ENCODE measurements at places on chromosomes 5 and 9. TPM values are rescaled to one million over a fixed set of nuclear protein-coding genes. Genes with fewer than 3 reads are reported as not detected.

The GBA2 gene
- total RNA-seq = 23.7 TPM

The SPAG8 gene
- total RNA-seq = 0.85 TPM

The IFNA13 gene
- total RNA-seq = not detected

The CDC25C gene
- 19.0 TPM for total RNA-seq

The GRIN3A gene
- total RNA-seq = not detected

The SPATA31E1 gene
- not detected for total RNA-seq

The PCDHGB3 gene
- not detected for total RNA-seq

The CNTNAP3B gene
- total RNA-seq = not detected

The SLC36A1 gene
- 3.4 TPM for total RNA-seq

The PGGT1B gene
- 38.9 TPM for total RNA-seq

The STPG3 gene
- total RNA-seq = not detected

The PCDHA8 gene
- total RNA-seq = not detected

The TUSC1 gene
- 0.79 TPM for total RNA-seq

The CNTNAP3 gene
- not detected for total RNA-seq

The FBP2 gene
- not detected for total RNA-seq

The NR5A1 gene
- not detected for total RNA-seq

The INSL6 gene
- total RNA-seq = not detected

The PCDHB8 gene
- not detected for total RNA-seq

The RASA1 gene
- 22.6 TPM for total RNA-seq

The CDC23 gene
- total RNA-seq = 34.0 TPM

The AK8 gene
- total RNA-seq = not detected

The THOC3 gene
- 44.0 TPM for total RNA-seq

The MSMP gene
- not detected for total RNA-seq

Data from activated CD4-positive, alpha-beta T cell treated with anti-CD3 and anti-CD28 coated beads for 36 hours (primary cell).